Activated B cell treated with CpG ODN at 0.5 μM for 24 hours (primary cell): ENCODE measurements at places on chromosomes 1 and 21. TPM values are rescaled to one million over a fixed set of nuclear protein-coding genes. Genes with fewer than 3 reads are reported as not detected.

The GPATCH3 gene
- 24.0 and 26.0 TPM in 2 replicates for total RNA-seq

The USH2A gene
- total RNA-seq: not detected in 2 replicates

The SPATA45 gene
- 0.64 TPM in 1 of 2 replicates, not detected in the other for total RNA-seq

The REN gene
- not detected in 2 replicates for total RNA-seq

The SLC26A9 gene
- total RNA-seq: not detected in 2 replicates

The TNNI3K gene
- not detected in 2 replicates for total RNA-seq
